ENCODE measurements at places on chromosomes 7 and 10.

DNA sequence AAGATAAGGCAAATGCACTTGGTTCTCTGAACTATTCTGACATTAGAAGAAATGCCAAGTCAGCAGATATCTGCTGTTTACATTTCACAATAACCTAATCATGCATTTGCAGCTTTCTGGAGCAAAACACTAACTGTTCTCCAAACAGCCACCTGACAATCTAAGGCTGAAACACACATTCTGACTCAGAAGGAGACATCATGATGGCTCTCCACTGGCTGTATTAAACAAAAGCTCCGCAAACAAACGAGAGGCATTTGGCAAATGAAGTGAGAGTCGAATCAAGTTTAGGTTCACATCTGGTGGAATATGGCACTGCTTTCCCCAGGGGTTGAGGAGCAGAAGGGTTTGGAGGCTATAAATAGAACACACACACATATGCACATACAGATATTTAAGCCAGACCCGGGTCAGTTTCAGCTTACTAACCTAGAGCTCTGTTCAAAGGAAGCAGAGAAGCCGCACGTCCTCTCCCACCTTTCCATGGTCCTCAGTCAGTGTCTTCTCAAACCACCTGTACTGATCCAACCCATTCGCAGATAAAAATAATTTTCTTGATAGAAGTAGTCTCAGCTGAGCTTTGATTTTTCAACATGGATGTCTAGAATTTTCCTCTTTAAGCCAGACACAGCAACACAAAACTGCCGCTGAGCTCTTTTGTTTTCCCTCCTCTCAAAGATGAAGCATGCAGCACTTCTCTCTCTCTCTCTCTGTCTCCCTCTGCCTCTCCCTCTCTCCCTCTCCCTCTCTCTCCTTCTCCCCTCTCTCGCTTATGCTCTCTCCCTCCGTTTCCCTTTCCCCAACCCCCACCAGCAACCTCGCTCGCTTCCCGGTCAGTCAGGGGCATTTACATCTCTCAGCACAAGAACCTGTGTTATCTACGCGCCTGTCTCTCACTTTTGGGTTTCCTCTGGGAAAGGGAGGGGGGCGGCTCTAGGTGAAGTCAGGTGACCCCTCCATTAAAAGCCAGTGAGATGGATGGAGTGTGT is 682.8 kb downstream of the MAGI2 start:
- no peak for DNase-seq

DNA sequence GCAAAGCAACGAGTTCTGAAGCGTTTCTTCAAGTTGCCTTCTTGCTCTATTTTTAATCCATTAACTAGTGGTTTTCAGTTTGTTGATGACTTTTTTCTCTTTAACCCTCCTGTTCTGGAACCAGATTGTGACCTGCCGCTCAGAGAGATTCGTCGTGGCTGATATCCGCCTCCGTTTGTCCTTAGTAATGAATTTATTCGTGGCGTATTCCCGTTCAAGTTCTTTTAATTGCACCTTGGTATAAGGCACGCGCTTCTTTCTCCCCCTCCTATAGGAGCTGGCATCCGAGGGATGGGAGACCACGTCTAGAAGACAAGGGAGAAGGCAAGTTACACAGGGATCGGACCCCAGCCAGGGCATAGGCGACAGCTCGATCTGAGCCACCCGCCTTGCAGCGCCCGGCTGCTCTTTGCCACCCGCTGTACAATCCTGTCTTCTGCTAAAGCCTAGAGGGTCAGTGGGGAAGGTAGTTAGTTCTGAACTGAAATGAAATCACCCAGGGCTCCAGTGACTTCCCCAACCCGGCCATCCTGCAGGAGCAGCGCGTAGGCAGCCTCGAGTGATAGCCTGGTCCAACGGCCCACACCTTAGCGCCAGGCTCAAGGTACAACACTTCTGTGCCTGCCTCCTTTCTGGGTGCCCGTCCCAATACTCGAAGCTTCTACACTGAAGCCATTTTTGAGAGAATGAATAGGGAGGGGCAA is 1.6 kb downstream of the HOXA13 start:
- no peak for DNase-seq

DNA sequence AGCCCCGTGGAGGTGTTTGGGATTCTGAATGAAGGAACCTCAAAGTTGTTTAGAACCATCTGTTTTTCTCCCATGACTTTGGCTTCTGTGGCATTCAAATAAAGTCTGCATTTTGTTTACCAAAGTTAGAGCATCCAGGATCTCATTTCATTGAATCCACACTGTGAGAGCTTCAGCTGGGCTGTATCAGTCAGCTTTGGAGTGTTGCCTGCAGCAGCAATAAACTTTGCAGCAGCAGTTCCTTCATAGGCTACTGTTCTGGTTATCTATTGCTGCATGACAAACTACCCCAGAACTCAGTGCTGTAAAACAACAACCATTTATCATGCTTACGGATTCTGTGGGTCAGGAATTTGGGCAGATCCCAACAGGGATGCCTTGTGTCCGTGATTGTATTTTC is 1575.2 kb upstream of the LRRTM3 start:
- no peak for DNase-seq

DNA sequence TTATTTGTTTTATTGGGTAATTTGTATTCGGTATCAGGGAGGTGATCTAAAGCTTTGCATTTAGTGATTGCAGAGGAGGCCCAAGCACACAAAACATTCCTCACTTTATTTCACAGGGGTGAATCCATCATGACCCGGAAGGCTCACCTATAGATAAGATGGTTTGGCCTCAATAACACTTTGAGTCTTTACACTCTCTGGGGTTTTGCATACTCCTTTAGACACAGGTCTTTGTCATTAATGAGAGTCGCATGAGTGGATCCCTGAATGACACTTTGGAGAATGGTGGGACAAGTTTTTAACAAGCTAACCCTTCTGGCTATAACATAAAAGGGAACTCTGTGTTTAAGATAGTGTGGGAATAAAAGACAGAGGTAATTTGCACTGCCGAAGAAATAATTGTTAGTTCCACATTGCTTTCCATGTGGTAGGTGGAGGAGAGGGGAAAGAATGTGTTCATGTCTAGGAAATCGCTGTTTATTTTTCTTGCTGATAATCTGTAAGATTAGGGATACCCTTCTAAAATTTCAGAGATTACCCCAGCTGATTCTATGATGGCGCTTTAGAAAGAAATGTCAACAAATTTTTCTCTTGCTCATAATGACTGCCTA is 455.8 kb downstream of the TFEC start:
- DNase-seq, result no peak

DNA sequence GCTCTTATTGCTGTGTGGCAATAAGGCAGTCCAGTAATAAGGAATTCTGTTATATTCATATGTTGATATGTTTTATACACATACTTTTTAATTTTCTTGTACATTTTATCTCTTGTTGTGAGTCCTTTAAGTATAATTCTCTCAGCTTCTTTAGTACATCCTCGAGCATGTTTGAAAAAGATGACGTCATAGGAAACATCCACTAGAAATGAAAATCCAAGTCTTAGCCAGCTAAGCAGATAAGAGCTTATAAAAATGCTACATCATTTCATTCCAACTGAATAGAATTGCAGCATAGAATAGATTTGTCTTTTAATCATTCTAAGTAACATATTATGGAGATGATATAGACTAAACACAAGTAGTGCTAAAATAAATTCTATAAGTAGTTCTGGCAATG is 283.7 kb upstream of the FZD1 start:
- DNase-seq, result no peak

- DNase-seq, result no peak
Measured at GRCh38 chr7:39904077-39904486, 46.0 kb upstream of the CDK13 start.

DNA sequence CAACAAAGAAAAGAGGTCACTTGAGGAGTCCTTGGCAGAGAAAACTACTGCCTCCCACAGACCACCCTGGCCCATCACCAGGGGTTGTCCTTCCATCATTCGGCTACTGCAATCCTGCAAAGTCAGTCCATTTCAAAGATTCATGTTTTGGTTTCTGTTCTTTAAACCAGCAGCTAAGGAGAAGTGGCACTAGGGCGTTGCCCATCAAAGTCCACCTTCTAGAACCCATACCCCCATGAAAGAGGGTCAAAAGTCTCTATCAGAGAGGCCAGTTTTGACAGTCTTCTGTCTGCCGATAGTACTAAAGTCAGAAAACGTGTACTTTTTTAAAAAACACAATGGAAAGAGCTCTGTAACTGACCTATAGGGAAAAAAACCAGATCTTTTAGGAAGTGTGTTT is 14.4 kb downstream of the CCDC6 start:
- DNase-seq, result no peak

DNA sequence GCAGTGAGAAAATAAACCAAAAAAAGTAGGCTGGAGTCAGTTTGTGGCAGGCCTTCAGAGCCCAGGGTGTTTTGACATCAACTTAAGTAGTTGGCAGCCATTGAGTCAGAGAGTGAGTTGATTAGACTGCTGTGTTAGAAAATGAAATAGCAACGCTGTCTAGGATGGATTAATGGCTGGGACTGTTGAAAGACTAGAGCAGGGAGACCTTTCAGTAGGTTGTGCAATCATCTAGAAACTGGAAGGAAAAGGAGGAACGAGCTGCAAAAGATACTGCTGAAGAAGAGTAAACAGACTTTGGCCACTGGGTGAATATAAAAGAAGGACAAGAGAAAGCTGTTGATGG is 28.6 kb upstream of the TRIL start:
- no peak for DNase-seq

- DNase-seq, result no peak
Measured at GRCh38 chr10:96921655-96922054, 89.6 kb downstream of the LCOR start.

GRCh38 chr10:68211669-68212068 is 20.2 kb downstream of the ATOH7 start:
- no peak for DNase-seq

GRCh38 chr7:2241580-2242540 is at the start of the genes MRM2 and NUDT1:
MRM2 (minus strand) TSS chr7:2242205; CDS start chr7:2242169, 36 bp downstream.
NUDT1 (plus strand) TSS chr7:2242226; CDS start chr7:2244575, 2,349 bp downstream.
- DNase-seq, result no peak

DNA sequence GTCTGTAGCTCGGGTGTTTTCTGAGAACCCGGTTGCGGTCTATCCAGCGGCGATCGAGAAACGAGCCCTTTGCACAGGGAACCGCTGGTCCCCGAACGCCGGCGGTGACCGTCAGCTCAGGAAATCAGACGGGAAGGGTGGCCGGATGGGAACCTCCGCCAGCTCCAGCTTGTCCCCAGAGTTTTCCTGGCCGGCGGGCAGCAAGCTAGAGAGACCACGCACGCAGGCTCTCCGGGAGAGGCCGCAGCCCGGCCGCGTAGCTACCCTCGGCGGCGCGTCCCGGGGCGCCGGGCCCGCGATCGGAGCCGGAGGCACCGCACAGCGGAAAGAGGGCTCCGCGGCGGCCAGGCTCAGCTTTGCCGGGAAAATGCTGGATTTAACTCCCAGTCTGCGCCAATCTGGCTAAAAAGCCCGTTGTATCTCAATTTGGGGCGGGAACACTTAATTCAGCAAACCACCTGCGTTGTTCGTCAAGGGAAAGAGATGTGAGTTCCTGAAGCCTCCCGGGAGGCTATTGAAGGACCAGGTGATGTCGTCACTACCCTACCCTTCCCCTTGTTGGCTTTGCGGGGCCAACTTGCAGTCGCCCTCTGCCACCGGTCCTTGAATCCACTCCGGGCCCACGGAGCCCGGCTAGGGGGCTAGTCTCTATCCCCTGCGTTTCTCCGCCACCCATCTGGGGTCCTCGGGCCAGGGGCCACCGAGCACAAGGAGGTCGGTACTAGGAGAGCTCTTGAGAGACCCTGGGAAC is 859 bp upstream of the CH25H start:
- DNase-seq, result no peak

GRCh38 chr7:108329514-108329913 is 126.7 kb downstream of the NRCAM start:
- DNase-seq, result peak; percentile 20

GRCh38 chr10:34001087-34001580 is 666.7 kb upstream of the NRP1 start:
- no peak for DNase-seq

- no peak for DNase-seq
Measured at GRCh38 chr10:34834274-34834673, 19.2 kb upstream of the PARD3 start.

DNA sequence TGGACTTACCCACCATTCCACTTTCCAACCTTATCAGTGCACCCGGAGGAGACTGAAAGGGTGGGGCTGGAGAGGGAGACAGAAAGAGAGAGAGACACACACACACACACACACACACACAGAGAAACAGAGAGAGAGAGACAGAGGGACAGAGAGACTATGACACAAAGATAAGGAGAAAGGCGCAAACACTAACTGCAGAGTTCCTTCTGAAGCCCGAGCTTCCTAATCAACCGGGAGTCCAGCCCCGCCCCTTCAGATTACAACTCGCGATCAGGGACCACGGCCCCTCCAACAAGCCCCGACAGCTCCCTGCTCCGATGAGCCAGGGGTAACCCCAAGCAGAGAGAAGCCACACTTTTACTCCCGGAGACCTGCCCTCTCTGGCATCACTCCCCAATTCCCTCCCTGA is 499 bp downstream of the GAL3ST4 start:
- DNase-seq, result no peak

DNA sequence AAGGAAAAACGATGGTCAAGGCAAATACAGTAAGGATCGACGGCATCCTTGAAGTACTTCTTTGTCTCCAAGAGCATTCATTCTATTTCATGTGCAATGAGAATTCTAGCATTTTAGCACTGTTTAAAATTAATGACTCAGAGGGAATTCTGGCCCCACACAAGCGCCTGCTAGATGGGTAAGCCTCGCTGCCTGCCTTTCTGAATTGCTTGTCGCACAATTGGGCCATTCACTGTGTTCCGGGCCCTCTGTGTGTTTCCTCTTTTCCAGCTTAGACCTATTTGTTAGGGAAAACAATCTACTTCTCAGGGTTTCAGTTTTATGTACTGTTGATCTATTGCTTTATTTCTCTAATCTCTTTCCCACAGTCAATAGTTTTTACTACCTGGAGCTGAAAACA is 204.7 kb upstream of the ZNF32 start:
- DNase-seq, result no peak

Measured in NCI-H1436 treated with DMSO at 0.1 percent for 48 hours (cell line).